ENCODE measurements at places on chromosomes 6 and 20.

- DNase-seq, result no peak
These were observed 724 bp upstream of the CUL7 start for GRCh38 chr6:43054206-43054943.

- no peak for DNase-seq
These were observed 14.4 kb downstream of the ZNF217 start for GRCh38 chr20:53579266-53579580.

- no peak for DNase-seq
These were observed 93.1 kb downstream of the JAG1 start for GRCh38 chr20:10580700-10581099.

GRCh38 chr6:161101517-161101916, 109.9 kb downstream of the MAP3K4 start:
- DNase-seq, result no peak

DNA sequence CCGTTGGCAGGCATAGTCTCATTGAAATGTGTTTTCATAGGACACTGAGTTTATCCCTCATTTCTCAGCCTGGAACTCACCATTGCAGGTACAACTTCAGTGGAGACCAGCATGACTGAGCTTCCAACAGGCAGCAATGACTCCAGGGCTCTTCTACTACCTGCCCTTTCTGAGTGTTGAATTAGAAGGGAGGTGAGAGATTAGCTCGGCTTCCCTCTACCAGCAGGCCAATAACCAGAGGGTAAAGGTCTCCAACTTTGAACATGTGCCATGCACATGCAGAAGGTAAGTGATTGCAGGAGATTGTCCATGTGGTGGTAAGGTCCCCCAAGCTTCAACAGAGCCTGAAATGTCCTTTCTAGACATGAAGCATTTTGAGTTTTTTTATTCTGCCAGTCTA, 233.8 kb upstream of the SUPT3H start:
- DNase-seq, result no peak

GRCh38 chr20:59247731-59248684, 52.4 kb upstream of the EDN3 start:
- no peak for DNase-seq

DNA sequence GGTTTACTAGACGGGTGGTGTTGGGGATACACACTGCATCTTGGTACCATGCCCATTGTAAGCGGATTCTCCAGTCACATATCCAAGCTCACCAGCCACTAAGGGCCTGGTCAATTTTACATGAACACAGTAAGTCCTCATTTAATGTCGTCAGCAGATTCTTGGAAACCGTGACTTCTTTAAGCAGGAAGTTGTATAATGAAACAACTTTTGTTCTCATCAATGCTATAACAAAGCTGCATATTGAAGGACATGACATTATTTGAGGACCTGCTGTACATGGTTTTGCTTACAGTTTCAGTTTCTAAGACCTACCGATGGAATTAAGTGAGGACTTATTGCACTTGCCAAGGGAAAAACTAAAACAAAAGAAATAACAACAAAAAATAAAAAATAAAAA, 295.6 kb downstream of the SYNE1 start:
- DNase-seq, result no peak

DNA sequence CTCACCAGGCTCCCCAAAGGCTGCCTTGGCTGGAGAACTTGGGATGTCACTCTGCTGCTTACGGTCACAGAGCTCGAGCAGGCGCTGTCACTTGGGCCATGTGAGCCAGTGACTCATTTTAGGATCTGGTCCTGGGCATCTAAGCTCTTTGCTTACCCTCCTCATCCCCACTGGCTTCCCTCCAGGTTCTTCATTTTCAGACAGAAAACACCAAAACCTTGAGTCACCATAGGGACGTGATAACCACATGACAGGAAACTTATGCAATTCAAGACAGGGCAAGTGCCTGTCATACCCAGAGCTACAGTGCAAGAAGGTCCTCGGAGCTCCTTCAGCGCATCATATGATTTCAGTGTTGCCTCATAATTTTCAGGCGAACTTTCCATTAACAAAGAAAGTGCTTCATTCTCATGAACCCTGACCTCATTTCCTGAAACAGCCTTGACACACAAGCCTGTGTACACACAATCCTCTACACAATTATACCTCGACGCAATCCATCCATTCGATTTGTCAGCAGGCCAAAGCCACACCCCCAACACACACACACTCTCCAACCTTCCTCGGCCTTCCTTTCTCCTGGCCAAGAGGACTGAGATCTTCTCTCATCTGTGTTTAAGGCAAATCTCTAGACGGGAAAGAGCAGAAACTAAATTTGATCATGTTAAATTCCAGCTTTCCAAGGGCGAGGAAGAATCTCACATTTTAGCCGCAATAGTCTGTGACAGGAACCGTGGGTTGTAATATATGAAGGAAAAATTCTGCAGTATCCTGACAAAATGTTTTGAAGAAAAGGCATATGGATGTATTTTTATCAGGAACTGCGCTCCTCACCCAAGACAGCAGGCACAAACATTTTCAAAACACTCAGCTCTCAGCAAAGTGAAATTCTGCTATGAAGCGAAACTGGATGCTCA, 25.3 kb downstream of the TBC1D7 start:
- DNase-seq, result no peak

DNA sequence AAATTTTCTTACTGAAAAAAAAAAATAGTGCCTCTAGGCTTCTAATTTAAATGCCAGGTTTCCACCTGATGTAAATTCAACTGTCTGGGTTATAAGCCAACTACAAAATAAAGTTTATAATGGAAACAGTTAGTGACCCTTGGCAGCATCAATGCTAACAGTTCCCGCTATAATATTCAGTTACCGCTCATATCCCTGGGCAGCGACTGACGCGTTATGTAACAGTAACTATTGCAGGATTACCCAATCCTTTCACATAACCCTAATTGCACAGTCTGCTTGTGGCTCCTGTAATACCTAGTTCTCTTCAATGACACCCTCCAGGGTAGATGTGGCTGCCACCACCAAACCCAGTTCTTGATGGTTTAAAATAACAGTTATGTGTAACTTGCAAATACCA, 208.6 kb downstream of the MOXD1 start:
- DNase-seq, result no peak

GRCh38 chr6:119844387-119844786, 494.8 kb upstream of the MAN1A1 start:
- DNase-seq, result no peak

GRCh38 chr6:109184638-109185037, 89.3 kb downstream of the CEP57L1 start:
- DNase-seq, result no peak

DNA sequence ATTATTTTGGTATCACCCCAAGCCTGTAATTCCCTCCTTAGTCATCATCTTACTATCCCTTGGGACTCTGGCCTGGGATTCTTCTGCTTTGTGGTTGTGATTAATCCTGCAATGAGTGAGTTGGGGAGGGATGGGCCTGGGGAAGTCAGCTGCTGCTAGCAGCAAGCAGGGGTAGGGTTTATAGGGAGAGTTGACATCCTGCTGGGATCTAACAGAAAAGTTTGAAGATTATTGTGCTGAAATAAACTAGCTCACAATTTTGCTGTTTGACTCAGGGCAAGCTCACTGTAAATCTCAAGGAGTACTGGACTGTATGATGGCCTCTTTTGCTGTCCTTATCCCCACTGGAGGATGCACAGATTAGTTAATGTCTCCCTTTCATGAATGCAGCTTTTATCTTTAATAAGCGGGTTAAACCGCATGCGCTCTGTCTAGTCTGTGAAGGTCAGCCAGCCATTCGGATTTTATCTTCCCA, 83.4 kb downstream of the JARID2 start:
- no peak for DNase-seq

DNA sequence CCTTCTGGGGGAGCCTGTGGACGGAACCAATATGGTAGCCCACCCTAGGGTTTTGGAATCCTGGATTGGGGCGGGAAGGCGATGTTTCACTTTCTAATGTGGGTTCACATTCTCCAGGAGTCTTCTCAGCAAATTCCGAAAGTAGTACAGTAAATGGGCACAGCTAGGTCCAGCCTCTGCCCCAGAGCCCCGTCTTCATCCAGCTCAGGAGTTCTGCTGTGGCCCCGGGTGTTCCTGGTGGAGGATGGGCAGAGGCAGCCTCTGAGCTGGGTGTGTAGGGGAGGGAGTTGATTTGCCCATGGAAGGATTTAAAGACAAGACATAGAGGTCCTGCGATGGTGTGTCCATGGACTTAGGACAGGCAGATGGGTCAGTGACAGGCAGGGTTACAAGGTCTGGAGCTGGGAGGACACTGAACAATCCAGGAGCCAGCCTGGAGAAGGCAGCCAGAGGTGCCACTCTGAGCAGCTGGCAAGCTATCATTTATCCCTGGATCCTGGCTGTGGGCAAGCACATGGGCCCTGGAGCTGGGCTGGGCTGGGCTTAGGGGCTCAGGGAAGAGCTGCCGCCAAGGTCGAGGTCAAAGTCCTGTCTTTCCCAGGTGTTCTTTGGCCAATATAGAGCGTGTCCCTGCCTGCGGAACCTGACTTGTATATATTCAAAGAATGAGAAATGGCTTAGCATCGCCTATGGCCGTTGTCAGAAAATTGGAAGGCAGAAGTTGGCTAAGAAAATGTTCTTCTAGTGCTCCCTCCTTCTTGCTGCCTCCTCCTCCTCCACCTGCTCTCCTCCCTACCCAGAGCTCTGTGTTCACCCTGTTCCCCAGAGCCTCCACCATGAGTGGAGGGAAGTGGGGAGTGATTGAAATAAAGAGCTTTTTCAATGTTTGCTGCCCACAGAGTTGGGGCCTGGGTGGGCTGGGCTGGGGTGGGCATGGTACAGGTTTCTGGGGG, 6.7 kb downstream of the CLPSL1 start:
- no peak for DNase-seq

GRCh38 chr6:129959358-129959930, 58.9 kb upstream of the L3MBTL3 start:
- no peak for DNase-seq

- no peak for DNase-seq
These were observed 16.5 kb downstream of the PTPRA start for GRCh38 chr20:2889797-2890196.

- DNase-seq, result no peak
These were observed 31.5 kb upstream of the TOP1 start for GRCh38 chr20:40997116-40997515.

DNA sequence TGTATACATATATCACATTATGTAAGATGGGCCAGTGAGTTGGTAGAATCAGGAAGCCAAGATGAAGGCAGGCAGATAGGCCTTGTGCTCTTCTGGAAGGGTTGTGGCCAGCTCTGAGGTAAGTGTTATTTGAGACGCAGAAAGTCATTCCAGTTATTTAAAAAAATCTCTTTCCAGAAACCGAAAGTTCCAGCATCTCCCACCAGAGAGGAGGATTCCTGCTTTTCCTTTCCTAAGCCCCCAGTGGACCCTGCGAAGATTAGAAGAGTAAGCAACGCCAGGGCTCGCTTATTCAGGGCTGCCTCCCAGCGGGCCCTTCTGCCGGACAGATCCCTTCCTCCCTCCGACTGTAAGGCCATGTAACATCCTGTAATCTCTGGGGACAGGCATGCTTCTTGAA, 20.4 kb downstream of the ARMC2 start:
- no peak for DNase-seq

DNA sequence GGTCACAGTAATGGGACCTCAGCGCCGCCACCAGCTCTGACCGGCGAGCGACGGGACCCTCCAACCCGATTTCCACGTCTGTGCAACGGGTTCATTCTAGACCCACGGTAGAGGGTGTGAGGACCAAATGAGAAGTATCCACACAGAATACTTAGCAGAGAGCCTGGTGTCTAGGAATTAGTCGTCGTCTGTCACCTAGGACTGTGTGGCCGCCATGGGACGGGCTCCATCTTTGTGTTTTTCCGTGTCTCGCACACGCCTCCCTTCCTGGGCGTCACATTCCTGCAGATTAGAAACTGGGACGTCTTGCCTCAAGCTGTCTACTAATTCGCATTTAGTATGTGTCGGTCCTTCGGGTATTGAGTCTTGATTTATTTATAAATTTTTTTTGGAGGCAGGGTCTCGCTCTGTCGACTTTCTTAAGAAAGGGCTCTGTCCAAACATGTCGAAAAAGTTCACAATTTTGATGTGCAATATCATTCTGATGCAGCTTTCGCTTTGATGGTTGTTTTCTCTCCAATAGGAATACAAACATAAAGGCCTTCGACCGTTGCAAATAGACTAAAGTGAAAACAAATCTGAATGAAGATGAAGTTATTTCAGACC, 563 bp downstream of the MGME1 start:
- DNase-seq, result peak; percentile 15

- DNase-seq, result no peak
These were observed 12.5 kb downstream of the ROMO1 start for GRCh38 chr20:35711588-35712209.

DNA sequence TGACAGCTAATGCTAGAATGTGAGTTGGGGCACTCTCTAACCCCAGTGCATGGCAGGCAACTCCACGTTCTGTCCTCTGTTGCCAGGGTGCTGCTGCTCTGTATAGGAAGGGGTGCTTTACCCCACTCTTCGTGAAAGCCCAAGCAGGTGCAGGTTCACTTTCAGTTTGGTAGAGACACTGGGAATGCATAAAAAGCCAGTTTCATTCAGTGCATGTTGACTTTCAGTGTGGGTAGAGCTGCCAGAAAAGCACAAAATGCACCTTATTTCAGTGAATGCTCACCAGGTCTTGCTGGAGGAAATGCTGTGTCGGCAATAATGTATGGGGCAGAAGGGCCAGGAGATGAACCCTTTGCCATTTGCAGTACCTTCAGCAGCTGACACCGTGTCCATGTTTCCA, 62.1 kb upstream of the ADGRB3 start:
- DNase-seq, result no peak

DNA sequence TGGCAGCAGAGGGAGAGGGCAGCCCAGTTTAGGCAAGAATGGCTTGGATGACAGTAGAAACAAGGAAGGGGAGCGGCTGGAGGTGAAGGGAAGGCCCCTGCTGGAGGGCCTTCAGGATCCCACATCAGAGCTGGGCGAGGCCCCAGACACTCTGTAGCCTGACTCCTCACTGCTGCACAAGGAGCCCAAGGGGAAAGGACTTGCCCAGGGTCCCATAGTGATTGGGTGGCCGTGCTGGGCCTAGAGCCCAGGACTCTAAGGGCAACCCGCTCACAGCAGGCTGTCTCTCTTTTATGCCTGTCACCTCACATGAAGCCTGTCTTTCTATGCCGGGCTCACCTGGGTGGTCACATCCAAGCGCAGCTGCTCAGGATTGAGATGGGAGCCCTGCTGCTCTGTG, 9.3 kb downstream of the AARS2 start:
- DNase-seq, result no peak

- no peak for DNase-seq
These were observed 1.7 kb upstream of the ENTPD6 start for GRCh38 chr20:25193843-25194242.

GRCh38 chr20:51660672-51661608, 107.2 kb downstream of the ATP9A start:
- no peak for DNase-seq

GRCh38 chr20:21613512-21613911, 92.0 kb upstream of the PAX1 start:
- no peak for DNase-seq

DNA sequence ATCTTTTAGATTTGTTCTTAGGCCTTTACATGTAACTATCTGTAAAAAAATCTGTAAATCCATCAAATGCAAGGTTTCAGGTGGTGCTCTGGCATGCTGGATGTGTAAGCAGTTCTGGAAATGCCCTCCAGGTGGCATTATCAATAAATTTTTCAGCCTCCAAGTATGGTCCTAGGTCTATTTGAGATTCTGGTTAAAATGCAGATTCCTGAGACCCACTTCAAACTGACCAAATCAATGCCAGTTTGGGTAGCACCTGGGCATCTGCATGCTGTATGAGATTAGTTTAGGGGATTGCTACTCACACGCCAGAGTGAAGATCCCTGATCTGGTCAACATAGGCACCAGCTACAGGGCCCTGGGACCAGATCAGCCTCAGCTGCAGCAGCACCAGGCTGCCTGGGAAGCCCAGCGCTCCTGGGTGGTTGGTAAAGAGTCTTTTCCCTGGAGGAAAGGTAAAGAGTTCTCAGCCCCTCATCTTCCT, 507.3 kb upstream of the CITED2 start:
- DNase-seq, result peak; percentile 17

- DNase-seq, result no peak
These were observed 9.8 kb upstream of the ELOVL5 start for GRCh38 chr6:53358440-53359094.

Measured in T-helper 1 cell (primary cell).